ENCODE measurements at places on chromosomes 2 and 18.
A peak's percentile ranks its signal among the peaks of the same experiment; 100 is the strongest.

DNA sequence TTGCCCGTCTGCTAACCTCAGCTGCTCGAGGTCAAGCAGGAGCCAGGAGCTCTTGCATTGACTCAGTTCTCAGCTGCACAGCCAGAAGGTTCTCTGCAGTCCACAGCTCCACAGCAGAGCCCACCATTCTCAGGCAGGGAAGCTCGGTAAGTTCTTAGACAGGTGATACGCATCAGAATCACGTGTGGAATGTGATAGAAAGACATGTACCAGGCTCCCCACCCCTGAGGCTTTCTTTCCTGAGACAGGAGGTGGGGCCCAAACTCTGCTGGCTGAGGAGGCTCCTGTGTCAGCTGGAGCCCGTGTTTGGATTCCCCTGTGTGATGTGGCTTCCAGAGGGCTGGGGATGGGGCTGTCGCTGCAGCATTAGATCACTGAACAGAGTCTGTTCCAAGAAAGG is 28.0 kb downstream of the DIPK1C start:
- no peak for DNase-seq

- no peak for DNase-seq
Observed at GRCh38 chr2:46632349-46632748, 153.0 kb downstream of the TMEM247 start.

DNA sequence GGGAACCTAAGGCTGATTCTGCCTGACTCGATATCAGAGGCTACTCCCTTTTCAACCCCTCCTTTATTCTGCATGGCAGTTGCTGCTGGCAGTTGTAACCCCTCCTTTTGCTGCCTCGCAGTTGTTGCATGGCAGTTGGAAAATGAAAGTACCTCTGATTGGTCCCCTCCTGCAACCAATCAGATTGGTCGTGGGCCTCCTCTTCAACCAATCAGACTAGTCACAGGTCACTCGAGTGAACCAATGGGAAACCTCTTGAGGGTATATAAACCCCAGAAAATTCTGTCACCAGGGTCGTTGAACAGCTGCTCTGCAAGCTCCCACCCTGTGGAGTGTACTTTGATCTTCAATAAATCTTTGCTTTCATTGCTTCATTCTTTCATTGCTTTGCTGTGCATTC is 294.3 kb upstream of the SLC8A1 start:
- DNase-seq, result no peak

- DNase-seq, result no peak
Observed at GRCh38 chr2:63763391-63763941, 78.2 kb upstream of the UGP2 start.

DNA sequence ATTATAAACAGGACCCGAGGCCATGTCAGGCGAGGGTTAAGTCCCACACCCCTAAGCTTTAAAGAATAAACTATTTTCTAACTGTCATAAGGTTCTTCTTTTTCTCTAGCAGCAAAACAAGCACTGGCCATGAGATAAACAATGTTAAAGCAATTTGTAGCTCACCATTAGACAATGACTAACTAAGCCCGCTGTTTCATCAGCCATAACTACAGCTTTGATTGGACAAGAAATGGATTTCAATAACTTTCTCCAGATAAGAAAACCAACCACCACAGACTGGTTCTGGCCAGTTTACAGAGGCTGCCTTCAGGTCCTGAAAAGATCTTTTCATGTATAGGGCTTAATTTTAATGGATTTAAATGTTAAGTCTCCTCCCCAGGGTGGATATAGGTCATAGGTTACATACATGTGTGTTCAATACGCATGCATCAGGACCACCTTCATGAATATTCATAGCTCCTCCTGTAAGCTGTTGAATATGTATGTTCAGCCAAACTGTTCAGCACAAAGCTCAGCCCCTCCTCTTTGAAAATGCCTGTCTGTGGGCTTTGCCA is 108.7 kb upstream of the RAB6C start:
- no peak for DNase-seq

- DNase-seq, result no peak
Observed at GRCh38 chr18:21669736-21670285, 34.8 kb downstream of the ABHD3 start.

DNA sequence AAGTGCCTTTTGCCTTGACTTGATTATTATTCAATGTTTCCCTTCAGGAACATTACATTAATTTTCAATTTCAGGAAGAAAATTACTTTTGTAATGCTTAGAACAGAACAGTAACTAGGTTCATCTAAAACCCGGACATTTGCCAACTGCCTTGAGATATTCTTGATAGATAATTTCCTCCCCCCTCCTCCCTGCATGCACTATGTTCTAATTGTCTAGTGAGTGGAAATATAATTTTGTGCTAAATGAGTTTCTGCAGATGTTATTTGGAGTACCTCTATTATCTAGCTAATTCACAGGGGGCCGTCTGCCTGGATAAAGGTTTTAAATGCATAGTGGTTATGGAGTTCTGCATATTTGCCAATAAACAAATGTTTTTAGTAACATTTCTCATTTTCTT is 200.3 kb upstream of the SLC39A10 start:
- DNase-seq, result no peak

GRCh38 chr2:155350783-155351580 is 652.5 kb downstream of the KCNJ3 start:
- DNase-seq, result no peak

- DNase-seq, result no peak
Observed at GRCh38 chr18:1014951-1015624, 110.4 kb downstream of the ADCYAP1 start.

DNA sequence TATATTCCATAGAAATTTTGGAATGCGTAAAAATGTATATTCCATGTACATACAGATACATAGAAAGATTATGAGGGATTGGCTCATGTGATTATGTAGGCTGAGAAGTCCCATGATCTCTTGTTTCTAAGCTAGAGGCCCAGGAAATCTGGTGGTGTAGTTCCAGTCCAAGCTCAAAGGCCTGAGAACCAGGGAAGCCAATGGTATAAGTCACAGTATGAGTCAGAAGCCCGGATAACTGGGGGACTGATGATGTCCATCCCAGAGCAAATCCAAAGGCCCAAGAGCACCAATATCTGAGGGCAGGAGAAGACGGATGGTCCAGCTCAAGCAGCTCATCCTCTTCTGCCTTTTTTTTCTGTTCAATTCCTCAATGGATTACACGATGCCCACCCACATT is 385.0 kb upstream of the KLHL29 start:
- DNase-seq, result no peak

DNA sequence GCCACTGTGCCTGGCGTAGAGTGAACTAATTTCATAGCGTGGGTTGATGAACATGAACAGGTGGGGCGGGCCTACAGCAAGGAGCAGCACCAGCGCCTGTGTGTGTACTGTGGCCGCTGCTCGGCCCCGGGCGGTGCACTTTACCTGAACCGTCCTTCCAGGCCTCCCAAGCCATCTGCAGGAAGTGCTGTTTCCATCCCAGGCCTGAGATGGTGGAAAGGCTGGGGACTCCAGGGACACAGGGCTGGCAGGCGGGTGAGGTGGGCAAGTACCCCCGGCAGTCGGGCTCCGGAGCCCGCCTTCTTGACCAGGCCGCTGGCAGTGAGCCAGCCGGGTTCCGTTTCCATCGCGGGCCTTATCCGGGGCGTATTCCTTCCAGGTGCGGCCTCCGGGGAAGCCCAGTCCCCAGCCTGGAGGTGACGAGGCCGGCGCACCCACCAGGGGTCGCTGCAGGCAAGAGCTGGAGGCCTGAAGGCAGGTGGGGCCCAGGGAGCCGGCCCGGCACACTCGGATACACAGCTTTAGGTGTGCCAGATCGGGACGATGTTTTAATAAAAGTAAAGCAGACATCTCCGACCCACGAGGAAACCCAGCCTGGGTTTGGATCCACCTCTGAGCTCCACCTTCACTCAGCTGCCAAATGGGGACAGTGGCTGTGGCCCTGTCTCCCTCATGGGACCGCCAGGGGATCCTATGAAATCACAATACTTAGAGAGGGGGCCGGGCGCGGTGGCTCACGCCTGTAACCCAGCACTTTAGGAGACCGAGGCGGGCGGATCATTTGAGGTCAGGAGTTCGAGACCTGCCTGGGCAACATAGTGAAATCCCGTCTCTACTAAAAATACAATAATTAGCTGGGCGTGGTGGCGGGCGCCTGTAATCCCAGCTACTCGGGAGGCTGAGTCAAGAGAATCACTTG is 22.7 kb upstream of the PDIA6 start:
- DNase-seq, result peak; percentile 72

GRCh38 chr2:32425719-32426141 is 68.9 kb downstream of the BIRC6 start:
- DNase-seq, result no peak

DNA sequence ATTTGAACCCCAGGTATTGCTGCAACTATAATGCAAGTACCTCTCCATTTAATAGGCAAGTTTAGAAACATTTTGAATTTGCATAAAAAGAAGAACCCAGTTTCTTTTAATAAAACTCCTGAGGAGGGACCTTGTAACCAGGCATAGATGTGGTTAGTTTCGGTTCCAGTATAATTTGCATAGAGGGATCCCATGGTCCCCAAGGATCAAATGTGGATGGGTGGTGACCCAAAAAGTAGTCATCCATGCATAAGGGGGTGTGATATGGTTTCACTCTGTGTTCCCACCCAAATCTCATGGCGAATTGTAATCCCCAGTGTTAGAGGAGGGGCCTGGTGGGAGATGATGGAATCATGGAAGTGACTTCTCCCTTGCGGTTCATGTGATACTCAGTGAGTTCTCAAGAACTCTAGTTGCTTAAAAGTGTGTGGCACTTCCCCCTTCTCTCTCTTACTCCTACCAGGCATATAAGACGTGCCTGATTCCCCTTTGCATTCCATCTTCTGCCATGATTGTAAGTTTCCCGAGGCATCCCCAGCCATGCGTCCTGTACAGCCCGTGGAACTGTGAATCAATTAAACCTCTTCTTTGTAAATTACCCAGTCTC is 40.2 kb upstream of the SKA1 start:
- no peak for DNase-seq

GRCh38 chr2:162506706-162507105 is 162.8 kb downstream of the GCA start:
- no peak for DNase-seq

- no peak for DNase-seq
Observed at GRCh38 chr2:3189076-3189591, 188.5 kb downstream of the EIPR1 start.

GRCh38 chr18:66749030-66749429 is 145.1 kb upstream of the CDH19 start:
- DNase-seq, result no peak

- DNase-seq, result no peak
Observed at GRCh38 chr18:77671456-77672167, 422.0 kb downstream of the GALR1 start.

GRCh38 chr2:146392186-146392585 is 1452.6 kb upstream of the ACVR2A start:
- DNase-seq, result no peak

DNA sequence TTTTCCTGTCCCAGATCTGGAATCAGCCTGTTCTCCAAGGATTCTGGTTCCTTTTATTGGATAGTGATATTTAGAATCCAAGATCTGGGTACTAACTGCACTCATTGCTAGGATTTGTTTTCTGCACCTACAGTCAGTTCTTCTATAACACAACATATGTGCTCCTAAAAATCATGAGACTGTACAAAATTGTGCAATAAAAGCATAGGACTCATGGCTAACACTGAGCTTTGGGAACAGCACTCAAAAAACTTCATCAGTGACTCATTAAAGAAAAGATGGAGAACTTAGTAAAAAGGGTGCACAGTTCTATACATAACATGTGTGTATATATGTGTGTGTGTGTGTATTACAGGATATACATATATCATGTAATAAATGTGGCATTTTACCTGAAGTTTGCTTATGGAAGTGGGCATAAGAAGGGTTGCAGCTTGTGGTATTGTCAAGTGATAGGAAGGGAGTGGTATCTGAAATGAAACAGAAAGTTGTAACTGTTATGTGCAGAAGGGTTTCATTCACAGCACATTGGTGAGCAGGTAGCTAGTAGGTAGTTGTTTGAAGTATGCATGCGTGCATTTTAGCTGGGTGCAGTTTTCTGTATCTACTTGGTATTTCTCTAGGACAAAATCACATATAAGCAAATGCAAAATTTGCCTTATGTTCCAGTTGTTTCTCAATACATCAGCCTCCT is 5.9 kb upstream of the SCYGR2 start:
- no peak for DNase-seq

GRCh38 chr2:65361623-65362022 is 70.8 kb downstream of the SPRED2 start:
- DNase-seq, result no peak

GRCh38 chr18:23173912-23174311 is 38.6 kb downstream of the CABLES1 start:
- DNase-seq, result no peak

DNA sequence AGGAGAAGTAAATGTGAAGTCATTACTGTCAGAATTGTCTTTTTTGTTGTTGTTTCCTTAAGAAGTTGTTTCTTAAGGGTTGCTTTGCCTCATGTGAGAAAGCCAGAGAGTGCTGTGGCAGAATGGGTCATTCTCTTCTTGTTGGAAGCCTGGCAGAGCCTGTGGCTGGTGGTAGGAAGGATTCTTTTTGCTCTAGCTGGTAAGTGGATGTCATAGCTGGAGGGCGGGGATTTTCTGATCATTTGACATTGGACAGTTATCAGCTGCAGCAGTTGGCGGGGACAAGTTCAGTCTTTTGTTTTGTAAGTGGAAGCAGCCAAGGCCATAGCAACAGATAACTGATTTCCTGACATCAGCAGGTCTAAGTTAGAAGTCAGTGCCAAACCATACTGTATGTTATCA is 5.5 kb upstream of the RMDN2 start:
- no peak for DNase-seq

DNA sequence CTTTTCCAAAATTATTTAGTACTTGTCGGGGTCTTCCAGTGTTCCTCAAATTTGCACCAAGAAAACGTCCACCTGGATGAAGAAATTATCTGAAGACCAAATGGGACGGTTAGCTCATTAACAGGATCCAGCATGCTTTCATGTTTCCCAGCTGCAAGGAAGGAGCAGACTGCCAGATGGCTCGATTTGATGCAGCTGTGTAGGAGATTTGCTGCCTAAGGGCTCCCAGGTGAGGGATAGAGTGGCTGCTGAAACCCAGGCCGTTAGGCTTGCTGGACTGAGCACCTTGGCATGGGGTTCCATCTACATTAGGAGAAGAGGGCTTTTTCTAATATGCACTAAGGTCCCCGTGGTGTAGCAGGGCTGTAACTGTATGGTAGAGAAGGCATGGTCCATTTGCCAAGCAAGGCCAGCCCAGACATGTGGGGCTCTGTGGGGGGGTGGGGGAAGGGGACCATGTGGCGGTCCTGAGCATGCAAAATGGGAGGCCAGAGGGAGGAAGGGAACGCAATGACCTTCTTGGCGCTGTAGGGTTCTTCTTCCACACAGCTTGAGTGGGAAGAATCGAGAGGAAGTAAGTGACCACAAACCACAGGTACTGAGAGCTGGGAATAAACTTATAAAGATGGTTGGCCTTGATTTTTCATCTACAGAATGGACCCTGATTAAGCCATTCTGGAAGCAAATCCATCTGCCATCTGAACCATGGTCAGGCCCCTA is 144.0 kb downstream of the TMEM163 start:
- DNase-seq, result no peak

Data from GM19239 (cell line).